DMS 273 treated with DMSO at 0.1 percent for 48 hours (cell line): ENCODE measurements at places on chromosomes 1 and 21.

- DNase-seq, result no peak
Observed at GRCh38 chr1:245881767-245882391, 625.2 kb downstream of the SMYD3 start.

- no peak for DNase-seq
Observed at GRCh38 chr1:53273526-53273925, 35.2 kb upstream of the MAGOH start.

GRCh38 chr1:94118013-94118412 lies 2.9 kb downstream of the ABCA4 start:
- no peak for DNase-seq

- DNase-seq, result no peak
Observed at GRCh38 chr1:110668549-110668948, 6.2 kb downstream of the KCNA3 start.

- no peak for DNase-seq
Observed at GRCh38 chr1:96741335-96741734, 19.8 kb downstream of the PTBP2 start.

DNA sequence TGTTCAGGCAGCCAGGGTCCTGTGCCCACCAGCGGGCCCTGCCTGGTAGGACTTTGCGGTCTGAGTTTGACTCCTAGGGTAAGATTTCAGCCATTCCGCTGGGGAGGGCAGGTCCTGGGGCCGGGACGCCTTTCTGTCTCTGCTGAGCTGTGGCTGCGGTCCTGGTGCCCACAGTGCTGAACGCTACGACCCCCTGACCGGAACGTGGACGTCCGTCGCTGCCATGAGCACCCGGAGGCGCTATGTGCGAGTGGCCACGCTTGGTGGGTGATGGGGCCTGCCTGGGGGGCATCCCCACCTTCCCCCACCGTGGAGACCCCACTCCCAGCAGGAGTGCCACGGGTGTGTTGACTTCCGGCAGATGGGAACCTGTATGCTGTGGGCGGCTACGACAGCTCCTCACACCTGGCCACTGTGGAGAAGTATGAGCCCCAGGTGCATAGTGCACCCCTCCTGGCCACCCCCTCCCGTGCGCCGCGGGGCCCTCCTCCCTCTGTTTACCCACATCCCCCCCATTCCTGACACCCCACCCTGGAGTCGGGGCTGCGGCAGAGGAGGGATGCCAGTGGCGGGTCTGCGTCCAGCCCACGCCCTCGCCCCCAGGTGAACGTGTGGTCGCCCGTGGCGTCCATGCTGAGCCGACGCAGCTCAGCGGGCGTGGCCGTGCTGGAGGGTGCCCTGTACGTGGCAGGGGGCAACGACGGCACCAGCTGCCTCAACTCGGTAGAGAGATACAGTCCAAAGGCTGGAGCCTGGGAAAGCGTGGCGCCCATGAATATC lies 2.3 kb upstream of the PLEKHN1 start:
- no peak for DNase-seq

DNA sequence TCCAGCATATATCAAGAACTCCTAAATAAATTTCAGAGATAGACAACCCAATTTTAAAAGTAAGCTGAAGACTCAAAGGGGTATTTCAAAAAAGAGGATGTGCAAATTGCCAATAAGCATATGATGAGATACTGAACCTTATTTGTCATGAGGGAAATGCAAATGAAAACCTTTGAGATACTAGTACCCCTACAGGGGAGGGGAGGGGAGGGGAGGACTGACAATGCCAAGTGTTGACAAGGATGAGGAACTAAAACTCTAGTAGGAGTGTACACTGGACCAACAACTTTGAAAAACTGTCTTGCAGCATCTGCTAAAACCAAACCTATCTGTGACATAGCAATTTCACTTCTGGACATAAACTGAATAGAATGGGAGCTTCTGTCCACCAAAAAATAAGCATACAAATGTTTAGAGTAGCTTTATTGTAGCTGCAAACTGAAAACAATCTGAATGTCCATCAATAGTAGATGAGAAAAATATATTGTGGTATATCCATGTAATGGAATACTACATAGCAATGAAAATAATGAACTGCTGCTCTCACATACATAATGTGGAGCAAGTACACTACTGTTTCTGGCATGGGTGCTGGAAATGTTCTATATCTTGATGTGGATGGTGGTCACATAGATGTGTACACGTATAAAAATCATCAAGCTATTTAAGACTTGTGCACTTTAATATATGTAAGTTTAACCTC lies 57.2 kb downstream of the CDK18 start:
- no peak for DNase-seq

GRCh38 chr1:162351246-162351842 lies 25.3 kb downstream of the SPATA46 start:
- no peak for DNase-seq

DNA sequence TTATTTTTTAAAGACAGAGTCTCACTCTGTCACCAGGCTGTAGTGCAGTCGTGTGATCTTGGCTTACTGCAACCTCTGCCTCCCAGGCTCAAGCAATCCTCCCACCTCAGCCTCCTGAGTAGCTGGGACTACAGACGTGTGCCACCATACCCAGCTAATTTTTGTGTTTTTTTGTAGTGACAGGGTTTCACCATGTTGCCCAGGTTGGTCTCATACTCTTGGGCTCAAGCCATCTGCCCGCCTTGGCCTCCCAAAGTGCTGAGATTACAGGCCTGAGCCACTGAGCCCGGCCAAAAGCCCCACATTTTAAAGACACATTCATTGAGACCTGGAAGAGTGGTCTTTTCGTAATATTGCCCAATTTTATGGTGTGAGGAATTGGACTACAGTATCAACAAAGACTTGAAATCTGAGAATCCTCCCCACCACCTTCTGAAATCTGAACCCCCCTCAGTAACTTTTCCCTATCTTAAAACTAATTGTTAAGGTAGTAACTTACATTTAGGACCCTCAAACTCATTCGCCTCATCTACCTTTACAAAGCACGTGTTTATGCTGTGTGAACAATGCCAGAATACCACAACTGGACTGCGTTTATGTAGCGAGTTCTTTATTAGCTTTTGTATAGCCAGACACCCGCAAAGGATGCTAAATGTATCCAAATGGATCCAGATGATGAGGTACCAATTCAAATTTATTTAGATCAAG lies 2.7 kb downstream of the ERRFI1 start:
- no peak for DNase-seq

- DNase-seq, result no peak
Observed at GRCh38 chr1:152902636-152903035, 5.7 kb upstream of the IVL start.

GRCh38 chr1:36161641-36162531 lies 5.9 kb downstream of the MAP7D1 start:
- no peak for DNase-seq

- DNase-seq, result no peak
Observed at GRCh38 chr1:79692519-79692918, 686.0 kb upstream of the ADGRL4 start.
